Vagina (tissue), 2 donors: ENCODE measurements at places on chromosomes 13 and 19. TPM values are rescaled to one million over a fixed set of nuclear protein-coding genes. Genes with fewer than 3 reads are reported as not detected.

The GRIK5 gene
- total RNA-seq: 2.5 TPM

The ZNF844 gene
- 7.4 TPM for total RNA-seq

The NOSIP gene
- total RNA-seq: 72.2 TPM

The ZNF99 gene
- total RNA-seq: not detected

GRCh38 chr13:43009506-43009905 is 13.9 kb upstream of the DNAJC15 start:
- no peak for DNase-seq
- H3K36me3 ChIP-seq: no peaks in the 10 kb centered on the region
- no peak overlapping the region for H3K27ac ChIP-seq

- H3K27me3 ChIP-seq: no peaks in the 10 kb centered on the region
- H3K4me3 ChIP-seq: no peak overlapping the region
- H3K27ac ChIP-seq: peak overlapping the region; percentile 5
These were observed 20.5 kb downstream of the PAK4 start for GRCh38 chr19:39146091-39146490.

GRCh38 chr13:113488283-113488682 is 2.2 kb downstream of the DCUN1D2 start:
- DNase-seq: no peak
- no peak overlapping the region for H3K4me3 ChIP-seq
- peaks cover 48% of the 10 kb centered on the region for H3K4me1 ChIP-seq
- no peaks in the 10 kb centered on the region for H3K36me3 ChIP-seq
- no peaks in the 10 kb centered on the region for H3K27me3 ChIP-seq
- H3K27ac ChIP-seq: no peak overlapping the region

DNA sequence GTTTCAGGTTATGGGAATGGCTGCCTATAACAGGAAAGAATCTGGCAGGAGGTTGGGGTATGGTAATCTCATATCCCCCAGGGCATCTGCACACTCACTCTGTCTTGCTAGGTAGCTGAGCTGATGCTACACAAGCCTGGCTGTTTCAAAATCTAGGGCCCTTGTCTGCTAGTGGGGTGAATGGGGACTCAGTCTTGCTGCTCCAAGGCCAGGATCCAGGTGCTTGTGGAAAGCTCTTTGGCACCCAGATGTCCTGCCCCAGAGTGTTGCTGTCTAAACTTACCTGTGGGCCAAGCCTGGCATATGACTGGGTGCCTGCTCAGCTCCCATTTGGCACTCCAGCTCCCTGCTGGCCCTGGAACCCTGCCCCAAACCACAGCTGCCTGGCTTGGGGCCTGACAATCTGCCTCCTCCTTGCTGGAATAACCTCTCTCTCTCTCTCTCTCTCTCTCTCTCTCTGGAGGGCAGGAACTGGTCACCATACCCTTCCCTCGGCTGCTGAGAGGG is 158.1 kb upstream of the TSC22D1 start:
- DNase-seq: no peak
- no peaks in the 10 kb centered on the region for H3K27me3 ChIP-seq
- H3K4me1 ChIP-seq: peaks cover 6% of the 10 kb centered on the region

The KL gene
- total RNA-seq: 1.7 TPM

The SERP2 gene
- 13.8 TPM for total RNA-seq
